ENCODE measurements at places on chromosomes 3 and 15. TPM values are rescaled to one million over a fixed set of nuclear protein-coding genes. Genes with fewer than 3 reads are reported as not detected.

- H3K4me1 ChIP-seq = peaks cover 15% of the 10 kb centered on the region
- DNase-seq = no peak
- H3K4me3 ChIP-seq = no peak overlapping the region
- H3K27me3 ChIP-seq = no peaks in the 10 kb centered on the region
- H3K27ac ChIP-seq = peak overlapping the region; percentile 33
Observed at GRCh38 chr3:141387516-141387915, 19.2 kb downstream of the ZBTB38 start.

- no peak overlapping the region for H3K4me3 ChIP-seq
- peaks cover 28% of the 10 kb centered on the region for H3K4me1 ChIP-seq
- H3K27ac ChIP-seq = no peak overlapping the region
Observed at GRCh38 chr3:129608087-129608935, 1.8 kb upstream of the PLXND1 start.

- H3K27ac ChIP-seq = no peak overlapping the region
- H3K36me3 ChIP-seq = no peaks in the 10 kb centered on the region
- no peaks in the 10 kb centered on the region for H3K4me1 ChIP-seq
- no peak overlapping the region for H3K4me3 ChIP-seq
- DNase-seq = no peak
Observed at GRCh38 chr15:69595009-69595791, 142.6 kb downstream of the RPLP1 start.

GRCh38 chr3:42853739-42854302 is 21.9 kb downstream of the CYP8B1 start:
- H3K27me3 ChIP-seq = no peaks in the 10 kb centered on the region
- no peaks in the 10 kb centered on the region for H3K4me1 ChIP-seq

DNA sequence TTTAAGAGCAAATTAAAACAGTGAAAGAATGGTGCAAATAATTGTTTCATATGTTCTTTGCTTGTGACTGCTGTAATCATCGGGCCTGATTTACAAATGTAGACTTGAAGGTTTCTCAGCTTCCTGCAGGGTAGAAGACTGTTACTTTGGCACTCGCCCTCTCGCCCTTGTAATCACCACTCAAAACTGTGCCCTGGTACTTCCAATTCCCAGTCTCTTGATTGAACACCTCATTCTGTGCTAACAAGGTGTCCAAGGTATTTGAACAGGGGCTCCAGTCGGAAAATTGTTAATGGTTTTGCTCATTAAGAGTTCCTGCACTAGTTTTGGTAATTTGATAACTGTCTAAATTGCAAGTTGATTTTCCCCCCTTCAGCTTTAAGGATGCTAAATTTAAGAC is 209.5 kb downstream of the ZIC1 start:
- H3K4me1 ChIP-seq = no peaks in the 10 kb centered on the region
- H3K27me3 ChIP-seq = no peaks in the 10 kb centered on the region
- no peaks in the 10 kb centered on the region for H3K36me3 ChIP-seq
- no peak overlapping the region for H3K27ac ChIP-seq

DNA sequence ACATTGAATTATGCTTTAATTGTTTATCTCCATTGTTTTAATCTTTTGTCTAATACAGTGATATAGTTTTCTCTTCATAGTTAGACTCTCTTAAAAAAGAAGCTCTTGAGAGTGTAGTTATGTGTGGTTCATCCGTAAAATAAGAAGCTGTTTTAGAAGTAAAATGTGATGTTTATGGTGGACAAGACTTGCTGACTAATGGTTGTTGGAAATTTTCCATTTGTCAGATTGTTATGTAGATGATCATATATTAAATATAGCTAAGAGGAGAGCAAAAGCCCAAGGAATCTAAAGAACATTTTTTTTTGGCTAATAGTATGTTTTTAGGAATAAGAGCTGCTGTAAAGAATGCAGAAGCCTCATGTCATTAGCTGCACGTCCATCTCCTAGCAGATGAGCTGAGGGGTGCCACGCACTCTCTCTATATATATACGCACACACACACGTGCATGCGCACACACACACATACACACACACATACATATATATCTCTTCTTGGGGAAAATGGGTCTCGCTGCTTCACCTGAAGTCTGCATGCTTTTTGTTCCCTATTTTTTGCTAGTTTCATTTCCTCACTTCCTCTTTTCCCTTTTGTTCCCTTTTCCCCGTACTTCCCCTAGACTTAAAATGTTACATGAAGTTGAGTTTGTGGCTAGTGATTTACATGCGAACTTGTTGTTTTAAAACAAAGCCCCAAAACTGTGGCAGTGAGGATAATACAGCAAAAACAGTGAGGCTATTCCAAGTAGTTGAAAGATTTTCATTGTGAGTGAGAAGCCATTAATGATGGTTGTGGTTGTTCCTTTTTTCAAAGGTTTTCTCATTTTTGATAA is 107.8 kb downstream of the MBNL1 start:
- DNase-seq = no peak
- no peak overlapping the region for H3K4me3 ChIP-seq
- no peaks in the 10 kb centered on the region for H3K27me3 ChIP-seq
- no peak overlapping the region for H3K27ac ChIP-seq
- peaks cover 90% of the 10 kb centered on the region for H3K4me1 ChIP-seq
- peaks cover 4% of the 10 kb centered on the region for H3K36me3 ChIP-seq

- no peak overlapping the region for H3K4me3 ChIP-seq
- peaks cover 38% of the 10 kb centered on the region for H3K4me1 ChIP-seq
- no peaks in the 10 kb centered on the region for H3K36me3 ChIP-seq
- H3K27me3 ChIP-seq = no peaks in the 10 kb centered on the region
- H3K27ac ChIP-seq = no peak overlapping the region
Observed at GRCh38 chr3:172096881-172097420, 57.6 kb downstream of the FNDC3B start.

The SH2D7 gene
- not detected for total RNA-seq

The ZNF774 gene
- total RNA-seq = 0.78 TPM

The AMIGO3 gene
- total RNA-seq = not detected

The CSPG5 gene
- 0.42 TPM for total RNA-seq

The PLSCR5 gene
- not detected for total RNA-seq

Data from CD4-positive, alpha-beta memory T cell (primary cell).